Stimulated activated naive CD4-positive, alpha-beta T cell (primary cell): ENCODE measurements at places on chromosomes 3 and 15.

- no peak for DNase-seq
These were observed 65.2 kb upstream of the TRA2B start for GRCh38 chr3:186002884-186003472.

GRCh38 chr3:9071936-9072666, 108.8 kb upstream of the RAD18 start:
- DNase-seq, result no peak

- no peak for DNase-seq
These were observed 43.4 kb downstream of the TFDP2 start for GRCh38 chr3:142105991-142106390.

- no peak for DNase-seq
These were observed 60.3 kb upstream of the TRA2B start for GRCh38 chr3:185998136-185998535.
